ENCODE measurements at places on chromosomes 1 and 21.

DNA sequence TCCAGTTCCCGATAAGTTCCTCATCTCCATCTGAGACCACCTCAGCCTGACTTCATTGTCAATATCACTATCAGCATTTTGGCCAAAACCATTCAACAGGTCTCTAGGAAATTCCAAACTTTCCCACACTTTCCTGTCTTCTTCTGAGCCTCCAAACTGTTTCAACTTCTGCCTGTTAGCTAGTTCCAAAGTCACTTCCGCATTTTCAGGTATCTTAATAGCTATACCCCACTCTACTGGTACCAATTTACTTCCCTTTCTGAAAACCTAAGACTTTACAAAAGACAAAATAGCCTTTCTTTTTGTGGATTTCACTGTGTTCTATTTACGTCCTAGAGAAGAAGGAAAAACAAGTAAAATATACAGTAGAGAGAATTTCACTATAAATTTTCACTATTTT lies 147.0 kb upstream of the FMN2 start:
- H3K36me3 ChIP-seq, result no peaks in the 10 kb centered on the region
- H3K4me3 ChIP-seq, result no peak overlapping the region
- H3K27me3 ChIP-seq, result peaks cover 2% of the 10 kb centered on the region
- no peaks in the 10 kb centered on the region for H3K4me1 ChIP-seq

DNA sequence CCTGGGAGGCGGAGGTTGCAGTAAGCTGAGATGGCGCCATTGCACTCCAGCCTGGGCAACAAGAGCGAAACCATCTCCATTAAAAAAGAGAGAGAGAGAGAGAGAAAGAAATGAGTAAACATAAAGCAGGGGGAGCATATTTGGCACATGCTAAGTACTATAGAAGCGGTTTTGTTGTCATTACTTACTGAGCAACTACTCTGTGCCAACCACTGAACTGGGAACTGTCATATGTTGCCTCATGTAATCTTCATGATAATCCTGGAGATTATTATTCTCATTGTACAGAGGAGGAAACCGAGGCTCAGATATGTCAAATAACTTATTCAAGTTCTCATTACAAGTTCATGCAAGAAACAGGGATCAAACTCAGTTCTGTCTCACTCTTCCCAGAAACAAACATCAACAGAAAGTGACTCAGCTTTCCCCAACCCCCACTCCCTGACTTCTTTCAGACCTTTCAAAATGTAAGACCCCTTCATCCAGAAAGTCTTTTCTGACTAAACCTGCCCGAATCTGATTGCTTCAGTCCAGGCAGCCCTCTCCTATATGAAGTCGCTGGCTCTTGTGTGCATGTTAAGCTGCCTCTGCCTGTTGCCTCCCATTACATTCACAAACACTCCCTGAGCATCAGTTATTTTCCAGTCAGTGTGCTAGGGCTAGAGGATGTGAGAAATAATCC lies 23.5 kb downstream of the LAMB3 start:
- H3K27me3 ChIP-seq, result no peaks in the 10 kb centered on the region
- no peak for DNase-seq
- no peak overlapping the region for H3K4me3 ChIP-seq
- H3K27ac ChIP-seq, result no peak overlapping the region
- peaks cover 22% of the 10 kb centered on the region for H3K4me1 ChIP-seq

GRCh38 chr1:208332036-208332773 lies 88.0 kb upstream of the PLXNA2 start:
- no peak overlapping the region for H3K27ac ChIP-seq
- H3K4me1 ChIP-seq, result no peaks in the 10 kb centered on the region
- no peaks in the 10 kb centered on the region for H3K36me3 ChIP-seq

DNA sequence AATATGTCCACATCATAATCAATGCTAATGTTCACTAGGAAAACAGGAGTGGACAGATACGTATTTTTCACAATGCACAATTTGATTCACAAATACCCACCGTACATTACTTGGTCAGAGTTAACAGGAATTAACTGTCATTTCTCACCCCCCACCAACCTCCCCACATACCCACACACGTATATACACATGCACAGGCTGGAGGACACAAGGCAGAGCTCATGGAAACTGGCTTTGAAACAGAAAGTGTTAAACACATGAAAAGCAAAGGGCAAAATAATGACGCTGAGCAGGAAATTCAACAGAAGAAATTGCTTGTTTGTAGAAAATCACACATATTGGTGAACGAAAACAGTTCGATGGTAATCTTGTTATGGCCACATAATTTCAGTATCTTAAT lies 188.4 kb upstream of the DMRTA2 start:
- no peaks in the 10 kb centered on the region for H3K27me3 ChIP-seq
- H3K36me3 ChIP-seq, result peaks cover 4% of the 10 kb centered on the region
- DNase-seq, result no peak

DNA sequence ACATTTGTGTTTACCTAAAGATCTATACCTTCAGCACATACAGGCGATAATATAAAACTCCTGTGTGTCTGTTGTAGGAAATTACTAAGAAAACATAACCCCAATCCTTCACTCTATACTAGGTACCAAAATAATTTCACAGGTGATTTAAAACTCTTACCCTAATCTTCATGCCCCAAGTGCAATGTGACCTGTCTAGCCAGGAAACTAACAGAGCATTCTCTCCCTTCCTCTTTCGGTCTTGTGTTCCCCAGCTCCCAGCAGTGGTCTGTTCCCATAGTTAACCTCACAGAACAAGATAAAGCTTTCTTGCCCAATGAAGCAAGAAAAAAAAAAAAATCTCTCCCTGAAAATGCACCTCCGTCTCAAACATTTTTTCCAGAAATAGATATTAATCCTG lies 493.5 kb downstream of the DPYD start:
- H3K36me3 ChIP-seq, result no peaks in the 10 kb centered on the region
- H3K27ac ChIP-seq, result no peak overlapping the region
- H3K27me3 ChIP-seq, result no peaks in the 10 kb centered on the region
- DNase-seq, result no peak
- no peaks in the 10 kb centered on the region for H3K4me1 ChIP-seq

- H3K4me1 ChIP-seq, result peaks cover 17% of the 10 kb centered on the region
- peaks cover 20% of the 10 kb centered on the region for H3K27me3 ChIP-seq
- no peaks in the 10 kb centered on the region for H3K36me3 ChIP-seq
- no peak overlapping the region for H3K27ac ChIP-seq
- DNase-seq, result no peak
- peak overlapping the region; percentile 74 for H3K4me3 ChIP-seq
Measured at GRCh38 chr1:64745181-64745985, 508 bp downstream of the RAVER2 start.

DNA sequence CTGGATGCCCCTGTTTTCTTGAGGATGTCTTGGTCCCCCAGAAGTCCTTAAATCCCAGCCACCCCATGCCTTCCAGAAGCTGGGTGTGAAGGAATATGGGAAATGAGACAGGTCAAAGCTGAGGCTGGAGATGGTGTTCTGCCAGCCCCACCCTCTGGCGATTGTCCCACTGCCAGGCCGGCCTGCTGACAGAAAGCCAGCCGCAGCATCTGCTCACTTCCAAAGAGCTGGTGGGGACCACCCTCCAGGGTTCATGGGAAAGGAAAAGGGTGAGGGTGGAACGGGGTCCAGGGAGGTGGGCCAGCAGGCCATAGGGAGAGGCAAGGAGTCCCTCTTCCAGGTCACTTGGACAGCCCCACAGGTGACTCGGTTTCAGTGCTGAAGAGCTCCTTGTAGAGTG lies 1.9 kb upstream of the LINGO4 start:
- H3K36me3 ChIP-seq, result peaks cover 3% of the 10 kb centered on the region
- peaks cover 2% of the 10 kb centered on the region for H3K4me1 ChIP-seq
- H3K27me3 ChIP-seq, result peaks cover 2% of the 10 kb centered on the region

Measured in activated CD4-positive, alpha-beta memory T cell treated with anti-CD3 and anti-CD28 coated beads, Interleukin-2, amount 10 ng/mL, durations not matched to agents 7 days and 5 days (primary cell).